ENCODE measurements at places on chromosomes 7 and 10.

DNA sequence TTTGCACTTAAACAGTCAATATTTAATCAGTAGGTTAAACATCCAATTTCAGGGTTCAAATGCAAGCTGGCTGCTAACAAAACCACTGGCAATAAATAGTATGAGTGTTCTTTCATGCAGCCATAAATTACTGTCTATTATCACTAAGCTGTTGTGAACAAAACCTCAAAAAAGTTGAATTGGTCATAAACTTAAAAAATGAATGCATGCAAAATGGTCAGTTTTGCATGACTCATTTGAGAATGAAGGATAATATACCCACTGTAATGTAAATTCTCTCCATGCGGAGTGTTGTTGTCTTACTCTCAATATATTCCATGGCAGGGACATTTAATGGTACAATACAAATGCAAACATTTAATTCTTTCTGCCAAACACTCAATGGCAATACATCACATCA is 226.4 kb downstream of the MAGI2 start:
- no peak for DNase-seq

- no peak for DNase-seq
These were observed 73.9 kb upstream of the VIPR2 start for GRCh38 chr7:159218607-159219006.

- no peak for DNase-seq
These were observed 14.4 kb upstream of the CRYGN start for GRCh38 chr7:151454305-151454704.

DNA sequence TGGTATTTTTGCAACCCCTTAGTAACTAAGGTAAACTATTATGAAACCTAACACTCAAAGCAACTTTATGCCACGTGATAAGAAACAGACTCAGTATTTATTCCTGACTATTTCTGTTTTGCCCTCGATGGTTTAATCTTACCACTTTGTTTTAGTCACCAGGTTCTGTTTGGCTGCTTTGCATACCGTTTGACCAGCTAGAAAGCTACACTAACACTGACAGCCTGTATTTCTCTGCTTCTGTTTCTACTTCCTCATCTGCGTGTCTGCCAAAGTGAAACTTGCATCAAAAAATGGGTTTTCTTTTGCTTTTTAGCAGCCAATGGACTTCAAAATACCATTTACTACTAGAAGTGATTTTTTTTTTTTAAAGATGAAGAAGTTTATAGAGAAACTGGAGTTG is 802.5 kb downstream of the GRM8 start:
- DNase-seq, result no peak

DNA sequence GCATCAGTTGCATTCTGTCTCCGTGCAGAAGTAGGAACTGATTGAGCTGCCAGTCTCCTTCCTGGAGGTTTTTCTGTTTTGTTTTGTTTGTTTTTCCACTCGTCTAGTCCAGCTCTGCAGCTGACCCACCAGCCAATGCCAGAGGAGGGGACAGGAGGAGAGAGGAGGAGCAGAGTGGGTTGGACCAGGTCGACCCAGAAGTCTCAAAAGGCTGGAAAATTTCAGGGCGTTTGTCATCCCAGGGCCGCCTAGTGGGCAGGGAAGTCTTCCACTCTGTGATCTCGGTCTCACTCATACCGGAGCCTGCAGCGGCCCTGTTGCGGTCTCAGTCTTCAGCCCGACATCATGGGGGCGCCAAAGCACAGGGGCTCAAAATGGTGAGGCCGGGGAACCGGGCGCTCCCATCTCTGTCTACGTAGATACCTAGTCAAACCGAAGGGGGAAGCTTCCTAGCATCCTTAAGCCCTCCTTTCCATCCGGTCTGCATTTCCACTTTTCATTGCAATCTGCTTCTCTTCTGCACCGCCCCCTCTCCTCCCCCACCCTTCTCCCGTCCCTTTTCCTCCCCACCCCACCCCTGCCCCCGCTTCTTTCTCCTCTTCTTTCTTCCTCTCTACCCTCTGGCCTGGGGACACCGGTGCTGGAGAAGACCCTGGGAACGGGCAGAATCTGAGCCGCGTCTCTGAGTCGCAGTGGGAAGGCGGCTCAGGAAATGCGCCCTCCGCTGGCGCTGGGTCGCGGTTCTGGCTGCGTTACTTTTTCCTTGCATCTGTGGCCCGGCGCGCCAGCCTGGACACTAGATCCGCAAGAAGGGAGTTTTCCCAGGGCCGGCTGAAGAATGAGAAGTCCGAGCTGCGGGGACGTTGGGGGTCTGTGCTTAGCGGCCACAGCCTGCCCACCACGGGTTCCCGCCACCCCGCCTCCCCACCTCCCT is 16.2 kb upstream of the PAX2 start:
- DNase-seq, result no peak

DNA sequence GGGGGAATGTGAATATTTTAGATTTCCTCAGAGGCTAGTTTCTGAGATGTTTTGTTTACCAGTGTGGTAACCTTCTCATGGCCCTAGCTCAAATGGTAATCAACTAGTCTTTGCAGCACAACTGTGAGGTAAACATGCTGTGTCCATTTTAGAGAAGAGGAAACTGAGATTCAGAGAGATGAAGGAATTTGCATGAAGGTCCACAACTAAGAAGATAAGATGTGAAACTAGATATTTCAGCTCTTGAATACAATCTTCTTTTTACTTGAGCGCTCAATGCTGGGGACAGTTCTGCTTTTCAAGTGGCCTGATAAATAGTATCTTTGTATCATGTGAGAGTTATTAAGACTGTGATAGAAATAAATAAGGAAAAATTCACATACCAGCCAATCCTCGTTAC is 245.4 kb downstream of the AUTS2 start:
- DNase-seq, result no peak

DNA sequence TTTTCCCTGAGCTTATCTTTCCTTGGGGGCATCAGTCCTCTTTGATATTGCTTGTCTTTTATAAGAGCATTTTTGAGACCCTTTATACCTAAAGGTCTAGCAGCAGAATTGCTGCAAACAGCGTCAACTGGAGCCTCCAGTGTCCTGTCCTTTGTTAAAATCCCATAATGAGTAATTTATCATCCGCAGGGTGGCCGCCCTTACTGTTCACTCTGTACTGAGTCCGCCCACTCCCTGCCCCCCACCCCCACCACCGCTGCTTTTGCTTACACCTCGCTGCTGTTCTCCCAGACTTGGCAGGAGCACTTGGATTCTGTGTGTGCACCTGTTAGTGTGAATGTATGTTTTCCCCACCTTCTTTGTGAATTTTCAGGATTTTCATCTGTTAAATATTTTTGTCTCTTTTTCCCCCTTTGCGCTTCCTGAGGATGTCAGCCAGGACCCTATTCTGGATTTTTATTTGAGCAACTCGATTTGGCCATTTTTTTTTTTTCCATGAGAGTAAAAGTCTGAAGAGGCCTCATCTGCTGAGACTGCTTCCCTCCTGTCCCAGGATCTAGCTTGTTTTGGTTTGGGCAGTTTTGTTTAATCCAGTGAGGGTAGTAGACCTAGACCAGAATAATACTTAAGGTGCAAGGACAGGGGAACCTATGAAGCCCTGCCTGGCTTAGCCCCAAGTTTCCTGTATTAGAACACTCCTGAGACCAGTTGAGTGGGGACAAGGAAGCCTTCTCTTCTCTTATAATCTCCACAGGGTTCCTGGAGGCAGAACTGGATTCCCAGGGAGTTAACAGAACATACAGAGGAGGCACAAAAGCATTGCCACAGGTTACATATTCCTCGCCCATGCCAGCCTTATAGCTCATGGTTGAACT is 8.2 kb downstream of the AGFG2 start:
- no peak for DNase-seq

- no peak for DNase-seq
These were observed 46.9 kb upstream of the TRIM8 start for GRCh38 chr10:102597131-102597991.

- DNase-seq, result no peak
These were observed 1.0 kb upstream of the KIAA1549 start for GRCh38 chr7:138982204-138982623.

DNA sequence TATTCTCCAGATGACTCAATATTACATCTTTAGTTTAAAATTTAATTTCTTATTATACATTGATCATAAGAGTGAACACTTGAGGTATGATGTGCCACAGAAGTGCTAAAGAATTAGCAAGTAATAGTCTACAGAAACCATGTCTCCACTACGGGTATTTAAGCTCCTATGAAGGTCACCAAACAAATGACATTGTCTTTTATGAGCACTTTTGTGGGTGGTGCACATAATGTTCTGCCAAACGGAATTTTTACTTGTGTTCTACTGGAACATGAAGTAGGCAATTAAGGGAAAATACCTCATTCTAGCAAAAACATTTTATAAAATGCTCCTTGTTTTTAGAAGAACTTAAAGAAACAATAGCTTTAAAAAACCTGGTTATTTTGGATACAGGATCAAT is 27.4 kb upstream of the CUBN start:
- DNase-seq, result no peak

DNA sequence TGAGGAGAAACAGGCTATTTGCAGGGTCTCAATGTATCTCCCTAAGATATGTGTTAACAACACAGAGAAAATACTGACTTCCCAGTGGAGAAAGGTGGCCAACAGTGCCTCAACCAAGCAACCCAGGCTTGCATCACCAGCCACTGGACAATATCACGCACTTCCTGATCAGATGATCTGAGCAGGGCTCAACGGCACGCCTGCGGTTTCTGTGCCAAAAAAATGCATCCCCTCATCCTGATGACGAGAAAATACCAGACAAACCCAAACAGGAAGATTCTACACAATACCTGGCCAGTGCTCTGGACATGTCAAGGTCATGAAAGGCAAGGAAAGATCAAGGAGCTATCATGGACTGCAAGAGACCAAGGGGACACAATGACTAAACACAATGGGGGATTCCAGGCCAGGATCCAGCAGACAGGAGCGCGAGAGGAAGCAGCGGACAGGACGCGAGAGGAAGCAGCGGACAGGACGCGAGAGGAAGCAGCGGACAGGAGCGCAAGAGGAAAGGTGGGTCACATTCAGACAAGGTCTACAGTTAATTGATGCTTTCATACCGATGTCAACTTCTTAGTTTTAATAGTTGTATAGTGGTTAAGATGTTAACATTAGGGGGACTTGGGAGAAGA is 51.1 kb downstream of the GNA12 start:
- DNase-seq, result no peak

GRCh38 chr10:128147064-128147463 is 20.8 kb upstream of the MKI67 start:
- DNase-seq, result no peak

GRCh38 chr7:7672545-7673239 is 32.1 kb downstream of the UMAD1 start:
- no peak for DNase-seq

- DNase-seq, result no peak
These were observed 503.8 kb downstream of the TCERG1L start for GRCh38 chr10:130807721-130808120.

- DNase-seq, result no peak
These were observed 354.1 kb upstream of the SEMA3A start for GRCh38 chr7:84548366-84549365.

DNA sequence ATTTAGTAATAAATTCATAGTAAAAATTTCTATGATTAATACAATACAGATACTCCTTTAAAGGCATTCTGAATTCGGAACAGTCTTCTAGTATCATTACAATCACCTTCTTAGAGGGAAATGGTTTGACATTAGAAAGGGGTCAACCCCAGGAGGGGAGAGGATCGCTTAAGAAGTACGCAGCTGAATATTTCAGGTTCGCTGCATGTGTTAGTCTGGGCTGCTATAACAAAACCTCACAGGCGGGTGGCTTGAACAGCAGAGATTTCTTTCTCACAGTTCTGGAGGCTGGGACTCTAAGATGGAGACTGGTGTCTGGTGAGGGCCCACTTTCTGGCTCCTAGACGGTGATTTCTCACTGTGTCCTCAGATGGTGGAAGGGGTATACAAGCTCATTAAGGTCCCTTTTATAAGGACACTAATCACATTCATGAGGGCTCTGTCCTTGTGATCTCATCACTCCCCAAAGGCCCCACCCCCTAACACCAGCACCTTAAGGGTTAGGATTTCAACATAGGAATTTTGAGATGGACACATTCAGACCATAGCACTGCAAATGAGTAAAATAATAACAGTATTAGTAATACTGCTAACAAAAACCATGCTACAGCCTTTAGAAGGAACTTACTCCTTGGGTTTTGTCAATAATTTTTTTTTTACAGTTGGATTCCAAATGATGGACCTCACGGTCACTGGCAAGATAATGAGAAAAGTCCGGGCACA is 34.0 kb downstream of the GNA12 start:
- no peak for DNase-seq

- no peak for DNase-seq
These were observed 96.7 kb downstream of the ZRANB1 start for GRCh38 chr10:125038637-125039036.

DNA sequence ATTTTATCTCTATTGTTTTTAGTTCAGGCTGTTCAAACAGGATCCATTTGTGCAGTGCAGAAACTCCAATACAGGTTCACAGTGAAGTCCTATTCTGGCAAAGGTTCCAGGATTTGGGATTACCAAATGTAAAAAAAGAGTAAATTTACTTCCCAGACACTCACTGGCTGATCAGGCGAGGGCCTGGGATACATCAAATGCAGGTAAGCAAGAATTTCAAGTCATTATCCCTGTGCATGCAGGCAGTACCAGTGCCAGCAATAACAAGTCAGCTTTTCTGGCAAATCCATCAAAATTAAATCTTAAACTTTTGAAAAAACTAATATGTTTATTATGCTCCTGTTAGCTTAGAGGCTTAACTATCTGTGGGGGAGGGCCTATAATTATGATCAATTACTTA is 6.3 kb downstream of the CDK6 start:
- DNase-seq, result no peak

GRCh38 chr7:100109521-100110163 is 8.2 kb downstream of the AP4M1 start:
- no peak for DNase-seq

DNA sequence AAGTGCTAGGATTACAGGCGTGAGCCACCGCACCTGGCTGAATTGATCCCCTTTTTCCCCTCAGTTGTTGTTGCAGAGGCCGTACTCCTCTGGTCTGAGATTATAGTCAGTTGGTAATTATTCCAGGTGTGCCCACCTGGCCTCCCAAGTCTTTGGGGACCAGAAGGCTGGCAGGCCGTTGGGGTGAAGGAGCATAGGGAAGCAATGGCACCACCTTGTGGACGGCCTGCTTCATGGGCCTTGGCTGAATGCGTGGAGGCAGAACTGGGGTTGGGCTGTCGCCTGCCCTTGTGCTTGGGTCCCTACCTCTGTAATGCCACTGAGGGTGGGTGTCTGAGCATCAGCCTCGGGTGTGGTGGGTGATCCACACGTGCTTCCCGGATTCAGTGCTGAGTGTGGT is 125.7 kb downstream of the RGS10 start:
- peak; percentile 9 for DNase-seq

- no peak for DNase-seq
These were observed 64.8 kb downstream of the CALD1 start for GRCh38 chr7:134844200-134844599.

GRCh38 chr10:100883312-100883821 is 29.4 kb upstream of the SLF2 start:
- DNase-seq, result no peak

DNA sequence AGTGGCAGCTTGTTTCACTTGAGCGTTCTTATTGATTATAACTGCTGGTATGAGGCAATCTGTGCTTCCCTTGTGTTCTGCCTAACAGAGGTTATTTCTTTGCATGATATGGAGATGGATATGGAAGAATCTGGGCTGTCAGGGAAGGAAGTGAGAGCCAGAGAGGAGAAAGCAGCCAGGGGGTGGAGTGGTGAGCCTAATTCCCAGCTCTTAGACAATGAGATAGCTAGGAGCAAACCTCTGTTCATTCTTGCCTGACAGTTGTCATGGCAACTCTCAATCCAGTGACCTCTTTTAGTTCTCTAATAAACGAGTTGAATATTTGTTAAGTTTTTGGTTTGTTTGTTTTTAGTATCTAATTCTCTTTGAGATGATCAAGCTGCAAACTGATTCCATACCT is 214.3 kb downstream of the NRG3 start:
- no peak for DNase-seq

GRCh38 chr10:77120666-77121376 is 516.8 kb downstream of the KCNMA1 start:
- no peak for DNase-seq

Data from NCI-H187 (cell line).